ENCODE measurements at places on chromosomes 5 and 9. TPM values are rescaled to one million over a fixed set of nuclear protein-coding genes. Genes with fewer than 3 reads are reported as not detected.

ZCCHC10 gene
- total RNA-seq, result 14.8 TPM

MYMK gene
- total RNA-seq, result not detected

SLC46A2 gene
- total RNA-seq, result not detected

RCL1 gene
- 15.1 TPM for total RNA-seq

DNA sequence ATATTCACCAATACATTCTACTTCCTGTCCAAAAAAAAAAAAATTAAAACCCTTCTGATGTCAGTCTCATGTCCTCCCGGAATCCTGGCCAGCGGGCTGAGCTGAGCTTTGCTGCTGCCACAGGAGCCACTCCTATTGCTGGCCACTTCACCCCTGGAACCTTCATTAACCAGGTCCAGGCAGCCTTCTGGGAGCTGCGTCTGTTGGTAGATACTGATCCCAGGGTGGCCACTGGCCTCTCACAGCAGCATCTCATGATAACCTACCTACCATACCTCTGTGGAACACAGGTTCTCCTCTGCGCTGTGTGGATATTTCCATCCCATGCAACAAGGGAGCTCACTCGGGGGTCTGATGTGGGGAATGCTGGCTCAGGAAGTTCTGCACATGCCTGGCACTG, 21.0 kb upstream of the NPM1 start:
- no peak for DNase-seq
- no peak overlapping the region for H3K4me3 ChIP-seq
- H3K27me3 ChIP-seq, result no peaks in the 10 kb centered on the region
- no peaks in the 10 kb centered on the region for H3K4me1 ChIP-seq

DNA sequence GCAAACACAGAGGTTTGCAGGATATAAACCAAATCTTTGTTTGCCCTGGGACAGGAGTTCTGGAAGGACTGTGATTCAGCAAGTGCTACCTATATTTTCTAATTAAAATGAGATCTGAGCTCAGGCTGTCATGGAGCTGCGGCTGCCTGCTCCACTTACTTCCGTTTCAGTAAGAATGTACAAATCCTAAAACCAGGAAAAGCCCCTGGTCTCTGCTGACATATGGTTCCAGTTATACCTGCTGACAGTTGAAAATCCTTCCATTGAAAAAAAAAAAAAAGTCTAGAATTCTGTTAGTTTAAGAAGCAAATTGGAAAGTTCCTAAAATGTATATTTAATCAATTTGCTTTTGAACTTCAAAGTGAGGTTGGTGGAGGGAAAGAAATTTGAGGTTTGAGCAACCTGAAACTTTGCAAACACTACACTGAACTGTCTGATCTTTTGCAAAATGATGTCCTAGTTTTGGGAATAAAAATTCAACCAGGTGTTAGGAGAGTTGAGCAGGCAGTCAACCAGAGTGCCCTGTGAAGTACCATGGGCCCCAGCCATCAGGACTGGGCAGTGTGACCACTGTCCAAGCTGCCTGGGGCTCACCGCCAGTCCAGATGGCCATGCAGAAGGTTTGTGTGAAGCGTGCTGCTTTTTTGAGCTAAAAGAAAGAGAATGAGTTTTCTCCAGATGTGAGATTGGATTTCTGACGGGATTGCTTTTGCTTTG, 50.6 kb downstream of the SHB start:
- H3K36me3 ChIP-seq, result no peaks in the 10 kb centered on the region
- H3K4me1 ChIP-seq, result peaks cover 55% of the 10 kb centered on the region
- H3K27ac ChIP-seq, result peak overlapping the region; percentile 77
- no peaks in the 10 kb centered on the region for H3K27me3 ChIP-seq
- H3K4me3 ChIP-seq, result no peak overlapping the region
- DNase-seq, result no peak

DNA sequence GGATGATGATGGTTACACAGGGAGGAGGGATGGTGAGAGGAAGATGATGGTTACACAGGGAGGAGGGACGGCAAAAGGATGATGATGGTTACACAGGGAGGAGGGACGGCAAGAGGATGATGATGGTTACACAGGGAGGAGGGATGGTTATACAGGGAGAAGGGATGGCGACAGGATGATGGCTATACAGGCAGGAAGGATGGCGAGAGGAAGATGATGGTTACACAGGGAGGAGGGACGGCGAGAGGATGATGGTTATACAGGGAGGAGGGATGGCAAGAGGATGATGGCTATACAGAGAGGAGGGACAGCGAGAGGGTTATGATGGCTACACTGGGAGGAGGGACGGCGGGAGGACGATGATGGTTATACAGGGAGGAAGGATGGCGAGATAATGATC, 64.1 kb upstream of the FCN1 start:
- no peaks in the 10 kb centered on the region for H3K4me1 ChIP-seq
- no peak overlapping the region for H3K4me3 ChIP-seq
- H3K36me3 ChIP-seq, result no peaks in the 10 kb centered on the region
- DNase-seq, result no peak
- H3K27me3 ChIP-seq, result no peaks in the 10 kb centered on the region

DNA sequence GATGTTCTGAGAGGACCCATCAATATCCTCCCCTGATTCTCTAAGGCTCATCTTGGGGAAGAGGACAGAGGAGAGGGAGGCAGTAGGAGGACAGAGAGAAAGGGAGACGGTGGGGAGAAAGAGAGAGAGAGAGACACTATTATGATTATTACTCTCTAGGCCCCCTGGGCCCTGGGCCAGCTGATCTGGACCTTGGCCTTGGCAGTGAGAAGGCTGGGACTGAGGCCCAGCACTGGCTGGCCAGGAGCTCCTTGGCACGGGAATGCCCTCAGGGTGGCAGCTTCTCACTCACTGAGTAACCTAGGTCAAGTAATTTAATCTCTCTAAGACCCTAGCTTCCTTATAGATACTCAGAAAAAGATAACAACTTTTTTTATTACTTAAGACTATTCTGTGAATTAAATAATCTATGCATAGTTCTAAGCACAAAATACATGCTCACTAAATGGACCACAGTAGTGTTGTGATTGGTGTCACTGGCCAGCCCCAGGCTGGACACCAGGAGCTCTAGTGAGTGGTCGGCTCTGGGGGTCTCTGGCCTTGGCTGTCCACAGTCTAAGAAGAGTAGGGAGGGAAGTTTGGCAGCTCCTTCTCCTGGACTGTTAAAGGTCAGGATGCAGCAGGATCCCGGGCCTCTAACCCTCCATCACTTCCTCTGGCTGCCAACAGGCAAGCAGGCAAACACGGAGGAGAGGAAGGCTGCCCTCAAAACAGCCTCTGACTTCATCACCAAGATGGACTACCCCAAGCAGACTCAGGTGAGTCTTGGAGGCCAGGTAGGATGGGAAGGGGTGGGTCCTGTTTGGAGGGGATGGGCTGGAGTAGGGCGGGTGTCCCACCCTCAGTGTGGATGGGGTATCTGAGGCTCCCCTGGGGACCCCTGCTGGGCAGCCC, 50.0 kb downstream of the GSN start:
- H3K4me3 ChIP-seq, result no peak overlapping the region
- no peaks in the 10 kb centered on the region for H3K4me1 ChIP-seq
- H3K27ac ChIP-seq, result no peak overlapping the region
- H3K27me3 ChIP-seq, result no peaks in the 10 kb centered on the region
- no peak for DNase-seq

- no peaks in the 10 kb centered on the region for H3K36me3 ChIP-seq
- H3K4me1 ChIP-seq, result no peaks in the 10 kb centered on the region
Measured at GRCh38 chr9:93147632-93148031, 13.6 kb upstream of the NINJ1 start.

DNA sequence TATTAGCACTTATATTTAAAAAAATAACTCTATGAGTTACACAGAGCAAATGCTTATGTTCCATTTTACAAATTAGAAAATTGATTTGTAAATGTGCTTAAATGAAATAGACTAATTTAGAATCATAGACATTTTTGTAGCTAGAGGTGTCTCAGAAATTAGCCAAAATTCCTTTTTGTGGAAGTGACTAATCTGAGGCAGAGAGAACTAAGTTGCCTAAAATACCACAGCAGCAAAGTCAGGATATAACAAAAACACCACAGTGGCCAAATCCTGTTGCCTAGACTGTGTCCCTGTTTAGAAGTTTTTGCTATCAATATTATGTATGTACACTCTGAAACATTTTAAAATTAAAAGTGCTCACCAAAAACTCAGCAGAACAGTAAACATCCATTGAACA, 18.7 kb downstream of the ADAMTSL1 start:
- H3K4me3 ChIP-seq, result no peak overlapping the region
- DNase-seq, result no peak
- H3K27me3 ChIP-seq, result no peaks in the 10 kb centered on the region
- no peak overlapping the region for H3K27ac ChIP-seq

DNA sequence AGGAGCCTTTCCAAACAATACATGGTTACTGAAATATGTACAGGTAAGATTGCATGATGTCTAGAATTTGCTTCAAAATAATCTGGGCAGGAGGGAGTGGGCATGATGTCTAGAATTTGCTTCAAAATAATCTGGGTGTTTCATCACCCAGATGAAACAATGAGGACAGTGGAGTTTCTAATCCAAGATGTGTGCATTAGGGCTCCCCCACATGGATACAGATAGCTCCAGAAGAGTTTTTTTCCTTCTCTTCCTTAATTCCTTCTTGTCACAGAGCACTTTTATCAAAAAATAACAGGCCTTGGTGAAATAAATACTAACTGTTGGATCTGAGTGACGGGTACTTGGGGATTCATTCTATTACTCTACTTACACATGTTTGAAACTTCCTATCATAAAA, 14.9 kb downstream of the ATOX1 start:
- no peak overlapping the region for H3K4me3 ChIP-seq
- no peak for DNase-seq
- peaks cover 3% of the 10 kb centered on the region for H3K36me3 ChIP-seq
- H3K4me1 ChIP-seq, result peaks cover 8% of the 10 kb centered on the region
- H3K27ac ChIP-seq, result no peak overlapping the region
- H3K27me3 ChIP-seq, result no peaks in the 10 kb centered on the region

DNA sequence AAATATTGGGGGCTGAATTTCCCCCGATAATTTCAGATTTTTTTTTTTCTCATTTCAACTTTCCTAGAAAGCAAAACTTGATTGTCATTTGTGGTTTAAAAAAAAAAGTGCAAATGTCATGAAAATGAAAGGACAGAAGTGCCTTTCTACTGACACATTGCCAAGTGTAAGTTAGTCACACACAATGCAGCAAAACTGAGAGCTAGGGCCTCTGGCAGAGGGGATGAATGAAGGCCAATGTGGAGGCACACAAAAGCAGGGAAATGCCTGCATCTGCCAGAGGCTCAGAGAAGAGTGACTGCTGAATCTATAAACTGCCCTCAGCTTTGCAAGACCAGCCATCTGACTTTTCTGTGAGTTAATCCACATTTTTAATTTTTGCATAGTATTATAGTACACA, 6.8 kb upstream of the IFNA5 start:
- H3K36me3 ChIP-seq, result no peaks in the 10 kb centered on the region
- no peaks in the 10 kb centered on the region for H3K27me3 ChIP-seq
- DNase-seq, result no peak
- H3K4me1 ChIP-seq, result no peaks in the 10 kb centered on the region
- no peak overlapping the region for H3K27ac ChIP-seq

DNA sequence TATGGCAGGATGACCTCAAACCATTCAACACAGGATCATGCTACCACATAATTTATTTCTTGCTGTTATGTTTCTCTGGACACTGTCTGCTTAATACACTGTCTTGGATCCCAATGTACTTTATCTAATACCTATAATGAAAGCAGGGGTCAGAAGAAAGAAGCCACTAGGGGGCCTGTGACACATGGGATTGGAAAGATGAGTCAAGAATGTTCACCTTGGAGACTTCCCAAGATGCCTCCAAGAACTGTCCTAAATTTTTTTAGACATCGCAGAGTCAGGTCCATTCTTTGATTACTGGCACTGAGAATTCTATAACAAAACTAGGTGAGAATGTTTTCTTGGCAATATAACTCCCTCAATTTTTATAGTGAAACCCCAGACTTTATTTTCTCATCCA, 305.8 kb upstream of the SMARCA2 start:
- no peak overlapping the region for H3K27ac ChIP-seq
- H3K4me3 ChIP-seq, result no peak overlapping the region
- no peaks in the 10 kb centered on the region for H3K36me3 ChIP-seq

DNA sequence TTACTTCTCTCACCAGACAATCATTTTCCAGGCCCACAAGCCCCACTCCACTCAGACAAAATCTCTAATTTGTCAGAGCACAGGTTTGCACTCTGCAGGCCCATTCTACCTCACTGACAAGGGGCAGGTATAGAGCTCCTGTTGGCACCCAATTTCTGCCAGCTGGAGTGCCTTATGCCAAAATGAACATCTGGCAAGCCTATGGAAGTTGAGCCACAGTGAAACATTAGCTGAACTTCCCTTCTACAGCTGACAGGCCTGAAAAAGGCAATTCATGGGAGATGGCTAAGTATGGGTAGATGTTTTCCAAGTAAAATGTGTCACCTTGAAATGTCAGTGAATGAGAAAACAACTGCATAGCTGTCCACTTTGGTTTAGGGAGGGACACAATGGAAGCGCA, 87.0 kb downstream of the SPOCK1 start:
- no peak overlapping the region for H3K27ac ChIP-seq
- DNase-seq, result no peak
- H3K36me3 ChIP-seq, result no peaks in the 10 kb centered on the region
- peaks cover 37% of the 10 kb centered on the region for H3K4me1 ChIP-seq
- no peak overlapping the region for H3K4me3 ChIP-seq

GRCh38 chr5:153831973-153832372, 206.7 kb downstream of the FAM114A2 start:
- peak; percentile 47 for DNase-seq
- H3K27ac ChIP-seq, result no peak overlapping the region
- no peak overlapping the region for H3K4me3 ChIP-seq
- H3K4me1 ChIP-seq, result no peaks in the 10 kb centered on the region
- no peaks in the 10 kb centered on the region for H3K36me3 ChIP-seq

DNA sequence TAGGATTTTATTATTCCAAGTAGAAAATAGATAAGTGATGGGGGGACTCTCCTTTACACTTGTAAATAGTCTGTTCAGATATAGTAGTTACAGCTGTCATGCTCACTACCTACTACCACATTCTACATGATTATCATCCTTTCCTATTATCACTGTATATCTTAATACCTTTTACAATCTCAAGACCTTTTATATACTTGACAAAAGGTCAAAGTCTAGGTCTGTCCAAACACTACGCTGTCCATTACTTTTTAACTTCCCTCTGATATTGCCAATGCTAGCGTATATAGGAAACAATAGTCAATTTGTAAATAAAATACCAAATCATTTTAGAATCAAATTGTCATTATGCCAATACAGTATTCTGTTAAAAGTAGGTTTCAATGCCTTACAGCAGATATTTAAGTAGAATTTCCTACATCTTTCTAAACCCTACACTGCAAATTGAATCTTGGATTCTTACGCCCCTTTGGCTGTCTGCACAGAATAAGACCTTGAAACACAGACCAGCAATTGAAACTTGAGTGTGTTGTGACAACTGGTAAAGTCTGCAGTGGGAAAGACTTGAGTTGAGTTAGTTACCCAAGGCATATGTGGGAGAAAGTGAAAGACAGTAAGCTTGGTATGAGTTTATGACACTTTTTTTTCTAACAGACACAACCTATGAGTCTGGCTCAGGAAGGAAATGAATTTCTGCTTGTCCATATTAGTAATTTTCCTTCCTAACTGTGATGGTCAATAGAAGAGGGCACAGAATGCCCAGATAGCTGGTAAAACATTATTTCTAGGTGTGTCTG, 827.6 kb upstream of the ACO1 start:
- no peak overlapping the region for H3K27ac ChIP-seq
- H3K4me3 ChIP-seq, result no peak overlapping the region
- H3K4me1 ChIP-seq, result no peaks in the 10 kb centered on the region
- H3K27me3 ChIP-seq, result no peaks in the 10 kb centered on the region
- DNase-seq, result no peak
- H3K36me3 ChIP-seq, result no peaks in the 10 kb centered on the region

GRCh38 chr9:109017061-109017460, 3.8 kb upstream of the CTNNAL1 start:
- no peak overlapping the region for H3K4me3 ChIP-seq
- peak; percentile 30 for DNase-seq
- no peak overlapping the region for H3K27ac ChIP-seq
- H3K4me1 ChIP-seq, result peaks cover 35% of the 10 kb centered on the region
- H3K36me3 ChIP-seq, result peaks cover 14% of the 10 kb centered on the region

Measured in cardiac muscle cell (in vitro differentiated cells and primary cell).